ENCODE measurements at places on chromosomes 7 and 10.

DNA sequence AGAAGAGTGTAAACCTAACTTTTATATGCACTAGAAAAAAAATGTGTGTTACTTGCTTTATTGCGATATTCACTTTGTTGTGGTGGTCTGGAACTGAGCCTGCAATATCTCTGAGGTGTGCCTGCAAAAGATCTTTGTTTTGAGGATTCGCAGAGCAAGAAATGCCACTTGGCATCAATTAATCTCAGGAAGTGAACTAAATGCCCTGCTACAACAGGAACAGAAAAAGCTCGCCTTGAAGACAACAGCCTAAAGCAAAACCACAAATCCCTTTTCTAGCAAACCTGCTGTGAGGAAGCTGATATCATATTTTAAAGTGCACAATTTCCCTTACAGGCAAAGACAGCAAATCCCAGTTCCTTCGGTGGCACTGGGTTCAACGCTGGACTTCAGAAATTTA is 675.8 kb downstream of the KCNMA1 start:
- no peak for DNase-seq

DNA sequence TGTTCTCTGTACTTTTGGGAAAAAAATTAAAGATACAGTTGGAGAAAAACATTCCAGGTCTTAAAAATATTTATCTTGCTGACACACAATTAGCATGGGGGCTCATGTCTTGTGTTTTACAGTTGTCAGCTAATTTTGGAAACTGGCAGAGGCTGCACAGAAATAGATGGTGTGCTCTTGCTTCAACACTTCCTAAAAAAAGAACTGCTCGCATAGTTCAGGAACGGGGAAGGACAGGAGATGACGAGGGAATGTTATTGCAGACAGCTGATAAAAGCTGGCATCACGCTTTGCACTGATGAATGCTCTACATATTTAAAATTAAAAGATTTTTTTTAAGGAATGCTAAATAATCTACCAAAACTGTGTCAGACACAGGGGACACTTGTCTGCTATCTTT is 103.5 kb upstream of the CELF2 start:
- DNase-seq: no peak

- no peak for DNase-seq
Observed at GRCh38 chr10:88911116-88911515, 31.1 kb downstream of the STAMBPL1 start.

DNA sequence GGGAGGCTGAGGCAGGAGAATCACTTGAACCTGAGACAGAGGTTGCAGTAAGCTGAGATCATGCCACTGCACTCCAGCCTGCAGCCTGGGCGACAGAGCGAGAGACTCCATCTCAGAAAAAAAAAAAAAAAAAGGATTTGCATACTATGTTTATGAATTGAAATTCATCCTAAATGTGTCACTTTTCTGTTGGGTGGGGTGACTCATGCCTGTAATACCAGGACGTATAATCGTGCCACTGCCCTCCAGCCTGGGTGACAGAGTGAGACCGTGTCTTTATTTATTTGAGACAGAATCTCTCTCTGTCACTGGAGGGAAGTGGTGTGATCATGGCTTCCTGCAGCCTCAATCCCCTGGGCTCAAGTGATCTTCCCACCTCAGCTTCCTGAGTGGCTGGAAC is 5.8 kb downstream of the ZNF212 start:
- no peak for DNase-seq

DNA sequence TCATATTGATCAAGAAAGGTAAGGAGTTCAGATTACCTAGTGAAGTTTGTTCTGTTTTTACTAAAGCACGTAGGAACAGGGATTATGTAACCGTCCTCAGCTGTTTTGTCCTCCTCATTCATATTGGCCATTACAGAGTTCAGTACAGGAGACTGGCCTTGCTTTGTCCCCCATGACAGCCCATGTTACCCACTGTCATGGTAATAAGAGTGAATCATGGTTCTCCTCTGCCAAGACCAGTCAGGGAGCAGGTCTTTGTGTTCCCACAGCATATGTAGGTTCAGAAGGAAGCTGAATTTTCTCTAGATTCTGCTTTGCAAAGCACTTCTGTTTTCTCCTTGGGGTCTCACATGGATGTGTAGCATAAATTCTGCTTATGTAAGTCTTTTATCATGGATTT is 106.2 kb upstream of the GPR141 start:
- no peak for DNase-seq

DNA sequence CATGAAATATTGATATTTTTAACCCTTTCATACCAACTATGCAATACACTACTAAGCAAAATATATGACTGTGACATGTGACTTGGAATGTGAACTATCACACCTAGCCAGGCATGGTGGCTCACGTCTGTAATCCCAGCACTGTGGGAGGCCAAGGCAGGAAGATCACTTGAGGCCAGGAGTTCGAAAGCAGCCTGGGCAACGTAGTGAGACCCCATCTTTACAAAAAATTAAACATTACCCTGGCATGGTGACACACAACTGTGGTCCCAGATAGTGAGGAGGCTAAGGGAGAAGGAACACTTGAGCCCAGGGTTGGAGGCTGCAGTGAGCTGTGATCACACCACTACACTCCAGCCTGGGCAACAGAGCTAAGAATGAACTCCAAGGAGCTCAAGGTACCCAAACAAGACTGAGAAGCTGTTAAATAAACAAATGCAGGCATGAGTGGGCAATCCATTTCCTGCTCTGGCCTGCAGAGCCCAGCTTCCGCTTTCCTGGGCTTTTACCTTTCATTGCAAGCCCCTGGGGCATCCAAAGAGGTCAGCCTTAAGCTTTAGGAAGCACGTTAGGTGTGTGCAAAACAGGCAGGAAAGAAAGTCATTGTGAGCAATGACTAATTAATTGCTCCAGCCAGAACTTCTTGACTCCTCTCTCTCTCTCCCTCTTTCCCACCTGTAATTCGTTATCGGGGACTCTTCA is 162.1 kb upstream of the FOXK1 start:
- no peak for DNase-seq

GRCh38 chr7:92695308-92696261 is 105.4 kb upstream of the FAM133B start:
- DNase-seq: peak; percentile 12

DNA sequence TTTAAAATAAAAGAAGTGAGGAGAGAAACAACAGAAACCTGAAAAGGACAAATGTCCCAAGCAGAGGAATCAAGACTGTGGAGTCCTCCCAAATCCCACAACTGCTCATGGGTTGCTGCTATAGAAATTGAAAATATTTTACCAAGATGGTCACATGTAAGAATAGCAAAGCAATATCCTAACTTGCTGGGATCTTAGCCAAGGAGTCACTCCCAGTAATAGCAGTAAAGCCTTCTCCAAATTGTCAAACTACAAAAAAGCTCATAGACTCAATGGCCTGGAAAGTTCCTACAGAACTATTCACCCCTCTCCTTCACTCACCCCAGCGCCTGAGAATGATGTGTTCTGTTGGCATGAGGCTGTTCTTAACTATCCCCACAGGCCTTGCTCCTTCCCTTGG is 186.5 kb downstream of the ELMO1 start:
- no peak for DNase-seq

GRCh38 chr7:43467406-43467805 is 115.5 kb upstream of the STK17A start:
- DNase-seq: peak; percentile 76

DNA sequence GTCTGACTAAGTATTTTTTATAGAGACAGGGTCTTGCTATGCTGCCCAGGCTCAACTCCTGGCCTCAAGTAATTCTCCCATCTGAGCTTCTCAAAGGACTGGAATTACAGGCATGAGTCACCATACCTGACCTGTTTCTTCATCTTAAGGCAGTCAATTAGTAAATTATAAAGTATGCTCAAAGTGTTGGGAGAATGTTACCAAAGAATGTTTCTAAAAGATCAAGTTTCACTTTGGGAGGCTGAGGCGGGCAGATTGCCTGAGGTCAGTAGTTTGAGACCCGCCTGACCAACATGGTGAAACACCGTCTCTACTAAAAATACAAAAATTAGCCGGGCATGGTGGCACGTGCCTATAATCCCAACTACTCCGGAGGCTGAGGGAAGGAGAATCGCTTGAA is 117.0 kb downstream of the ALOX5 start:
- no peak for DNase-seq

DNA sequence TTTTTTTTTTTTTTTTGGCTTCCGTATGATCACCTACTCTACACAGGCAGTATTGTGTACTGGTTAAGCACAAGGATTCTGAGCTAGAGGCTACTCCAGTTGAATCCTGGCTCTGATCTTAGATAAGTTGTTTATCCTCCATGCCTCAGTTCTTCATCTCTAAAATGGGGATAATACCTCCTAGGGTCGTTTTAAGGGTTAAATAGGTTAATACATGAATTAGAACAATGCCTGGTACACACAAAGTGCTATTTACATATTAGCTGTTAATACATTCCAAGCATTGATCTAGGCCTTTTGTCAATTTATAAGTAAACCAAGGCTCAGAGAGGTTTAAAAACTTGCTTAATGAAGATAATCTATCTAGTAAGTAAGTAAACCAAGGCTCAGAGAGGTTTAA is 59.0 kb downstream of the ST7 start:
- DNase-seq: no peak

- DNase-seq: no peak
Observed at GRCh38 chr7:135877805-135878204, 99.4 kb downstream of the MTPN start.

- DNase-seq: peak; percentile 43
Observed at GRCh38 chr7:31883761-31884164, 186.4 kb downstream of the PDE1C start.

- DNase-seq: no peak
Observed at GRCh38 chr10:100987685-100988049, 324 bp downstream of the TWNK start.

- no peak for DNase-seq
Observed at GRCh38 chr10:30991647-30992011, 40.0 kb downstream of the ZNF438 start.

DNA sequence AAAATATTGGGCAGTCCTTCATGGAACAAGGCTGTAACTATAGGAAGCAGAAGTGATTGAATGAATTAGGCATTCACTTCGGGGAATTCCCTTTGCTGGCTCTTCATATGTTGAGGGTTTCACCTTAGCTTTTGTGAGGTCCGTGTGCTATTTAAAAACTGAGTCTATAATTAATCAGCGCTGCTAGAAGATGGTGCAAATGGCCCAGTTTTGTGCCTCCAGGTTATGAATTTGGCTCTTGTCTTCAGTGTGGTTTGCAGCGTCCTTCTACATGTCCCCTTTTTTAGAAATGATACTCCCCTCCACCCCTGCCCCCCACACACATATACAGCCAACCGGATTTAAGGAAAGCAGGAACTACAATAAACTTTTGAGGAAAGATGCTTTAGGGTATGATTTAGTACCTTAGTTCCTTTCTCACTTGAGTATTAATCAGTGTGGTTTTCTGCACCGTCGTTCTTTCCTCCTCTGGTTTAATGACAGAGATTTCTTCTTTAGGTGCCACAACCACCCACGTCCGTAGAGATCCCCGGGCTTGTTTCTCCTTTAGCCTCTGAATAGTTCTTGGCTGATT is 110.6 kb upstream of the SAMD8 start:
- no peak for DNase-seq

DNA sequence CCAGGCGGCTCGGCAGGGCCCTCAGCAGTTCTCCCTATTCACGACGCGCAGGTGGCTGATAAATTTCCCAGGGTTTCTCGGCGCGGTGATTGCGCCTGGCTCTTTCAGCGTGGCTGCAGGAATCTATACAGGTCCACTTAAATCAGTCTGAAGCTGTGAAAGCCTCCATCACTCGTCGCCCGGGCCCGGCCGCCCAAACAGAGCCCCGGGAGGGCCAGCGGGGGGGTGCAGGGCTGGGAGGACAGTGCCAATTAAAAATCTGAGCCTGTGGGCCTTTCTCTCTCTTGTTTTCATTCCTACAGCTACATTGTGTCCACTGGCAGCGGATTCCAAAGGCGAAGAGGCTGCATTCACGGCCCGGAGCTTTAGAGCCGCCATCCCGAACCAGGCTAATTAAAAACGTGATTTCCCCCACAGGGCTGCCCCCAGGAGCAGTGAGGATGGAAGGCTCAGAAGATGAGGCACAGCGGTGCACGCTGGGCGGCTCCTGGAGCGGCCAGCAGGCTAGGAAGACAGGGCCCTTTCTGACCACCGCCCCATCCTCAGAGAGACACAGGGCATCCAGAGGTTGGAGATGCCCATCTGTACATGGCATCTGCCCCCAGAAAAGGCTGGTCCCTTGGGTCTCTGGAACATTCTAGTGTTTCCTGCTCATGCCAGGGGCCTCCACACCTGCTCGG is 100.7 kb downstream of the FAM53B start:
- no peak for DNase-seq

GRCh38 chr10:12048547-12048946 is 5.9 kb upstream of the UPF2 start:
- DNase-seq: no peak

DNA sequence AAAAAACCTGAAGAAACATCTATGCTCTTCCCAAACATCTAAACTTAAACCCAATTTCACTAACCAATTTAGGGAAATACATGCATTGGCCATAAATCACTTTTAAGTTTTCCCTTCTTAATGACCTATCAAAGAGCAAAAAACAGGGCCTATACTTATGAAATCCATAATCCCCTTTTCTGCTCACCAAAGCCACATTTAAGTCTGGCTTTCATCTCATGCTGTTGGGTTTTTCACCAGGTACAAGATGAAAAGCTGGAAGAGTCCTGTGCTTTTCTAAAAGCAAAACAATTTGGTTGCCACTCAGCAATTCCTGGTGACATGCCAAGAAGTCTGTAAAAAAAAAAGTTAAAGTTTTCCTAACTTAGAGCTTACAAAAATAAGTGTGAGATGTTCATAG is 92.6 kb downstream of the HPSE2 start:
- no peak for DNase-seq

DNA sequence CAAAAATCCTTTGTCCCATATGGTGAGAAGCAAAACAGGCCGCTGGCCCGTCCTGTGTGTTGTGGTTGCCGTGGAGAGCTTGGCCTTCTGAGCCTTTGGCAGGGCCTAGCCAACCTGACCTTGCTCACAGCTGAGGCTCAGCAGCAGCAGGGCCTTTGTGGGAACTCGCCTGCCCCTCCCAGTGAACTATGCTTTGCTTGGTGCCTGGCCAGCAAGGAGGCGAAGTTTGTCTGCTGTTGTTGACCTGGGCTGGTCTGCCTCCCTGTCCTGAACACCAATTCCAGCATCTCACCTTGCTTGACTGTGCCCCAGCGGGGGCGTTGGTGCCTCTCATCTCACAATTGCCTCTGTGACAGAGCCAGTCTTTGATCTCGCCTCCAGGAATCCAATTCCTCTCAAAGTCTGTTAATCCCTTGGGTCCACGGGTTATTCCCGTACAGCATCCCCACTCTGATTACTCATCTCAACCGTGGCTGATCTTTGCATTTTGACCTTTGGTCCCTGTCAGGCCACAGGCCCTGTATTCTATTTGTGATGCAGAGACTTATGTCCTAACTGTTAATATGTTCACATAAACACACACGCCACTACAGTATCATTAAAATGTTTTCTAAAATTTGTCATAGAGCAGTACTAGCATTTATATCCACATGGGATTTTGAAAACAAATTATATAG is 22.6 kb downstream of the EPDR1 start:
- peak; percentile 37 for DNase-seq

GRCh38 chr7:139829025-139829774 is at the start of gene TBXAS1:
TSS of gene TBXAS1 (plus strand) at chr7:139829264. CDS start at chr7:139829391, 127 bp downstream.
- no peak for DNase-seq

- peak; percentile 81 for DNase-seq
Observed at GRCh38 chr7:28358423-28358868, 53.9 kb upstream of the CREB5 start.
